NCI-H1436 treated with DMSO at 0.1 percent for 48 hours (cell line): ENCODE measurements at places on chromosomes 13 and 19.

DNA sequence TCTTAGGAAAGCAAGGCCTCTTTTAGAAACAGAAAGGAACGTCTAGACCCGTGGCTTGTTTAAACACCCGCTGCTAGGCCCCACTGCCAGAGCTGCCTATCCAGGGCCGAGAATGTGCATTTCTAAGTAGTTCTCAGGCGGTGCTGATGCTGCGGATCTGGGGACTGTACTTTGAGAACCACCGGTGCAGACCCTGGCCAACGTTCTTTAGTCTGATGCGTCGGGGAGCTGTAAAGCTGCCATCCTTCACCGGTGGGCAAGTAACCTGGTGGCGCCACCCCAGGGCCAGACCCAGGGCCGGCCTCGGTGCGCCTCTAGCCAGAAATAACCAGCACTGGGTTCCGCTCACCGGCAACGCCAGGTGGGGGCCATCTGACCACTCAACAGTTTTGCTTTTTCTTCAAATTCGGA is 47.1 kb downstream of the TGDS start:
- no peak for DNase-seq

DNA sequence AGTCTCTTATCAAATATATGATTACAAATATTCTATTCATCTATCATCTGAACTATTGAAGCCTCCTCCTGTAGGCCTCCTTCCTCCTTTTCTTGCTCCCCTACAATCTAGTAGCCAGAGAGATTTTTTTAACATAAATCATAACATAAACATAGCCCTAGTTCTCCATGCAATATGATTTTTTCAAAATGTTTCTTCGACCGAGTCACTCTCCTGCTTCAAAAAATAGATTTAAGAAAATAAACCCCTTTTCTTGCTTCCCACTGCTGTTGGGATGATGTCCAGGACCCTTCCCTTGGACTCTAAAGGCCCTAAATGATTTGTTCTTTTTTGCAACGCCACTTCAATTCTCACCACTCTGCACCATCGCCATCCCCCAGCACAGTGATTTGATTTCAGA is 319.7 kb upstream of the TSHZ3 start:
- DNase-seq, result no peak

- DNase-seq, result no peak
Measured at GRCh38 chr13:113996912-113997745, 23.3 kb upstream of the C13orf46 start.

DNA sequence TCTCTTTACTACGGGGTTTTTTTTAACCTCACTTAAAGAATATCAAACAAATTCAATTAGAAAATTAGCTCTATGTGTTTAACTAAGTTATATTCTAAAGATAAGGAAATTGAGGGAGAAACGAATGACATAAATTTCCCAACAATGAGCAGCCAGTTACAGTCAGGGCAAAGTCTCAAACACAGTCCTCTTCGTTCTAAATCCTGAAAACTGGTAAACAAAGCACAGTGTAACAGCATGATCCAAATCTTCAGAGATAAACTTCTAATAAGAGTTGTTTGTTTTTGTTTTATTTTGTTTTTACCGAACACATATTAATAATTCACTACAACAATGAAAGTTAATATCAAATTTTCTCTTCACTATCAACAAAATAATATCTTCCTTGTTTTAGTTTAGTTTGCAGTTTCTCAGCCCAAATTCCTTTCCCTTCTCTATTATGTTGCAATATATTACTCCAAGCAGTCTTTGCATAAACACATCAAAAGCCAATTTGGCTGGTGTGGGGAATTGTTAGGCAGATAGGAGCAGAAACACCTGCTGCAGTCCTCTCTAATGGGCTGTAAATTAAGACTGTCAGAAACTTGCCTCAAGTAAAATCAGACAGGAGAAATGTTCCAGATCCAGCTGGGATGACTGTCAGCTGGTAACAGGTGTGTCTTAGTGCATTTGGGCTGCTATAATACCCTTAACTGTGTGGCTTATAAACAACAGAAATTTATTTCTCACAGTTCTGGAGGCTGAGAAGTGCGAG is 106.5 kb upstream of the SGCG start:
- DNase-seq, result no peak

- DNase-seq, result no peak
Measured at GRCh38 chr13:23350009-23350408, 83.5 kb downstream of the SACS start.

DNA sequence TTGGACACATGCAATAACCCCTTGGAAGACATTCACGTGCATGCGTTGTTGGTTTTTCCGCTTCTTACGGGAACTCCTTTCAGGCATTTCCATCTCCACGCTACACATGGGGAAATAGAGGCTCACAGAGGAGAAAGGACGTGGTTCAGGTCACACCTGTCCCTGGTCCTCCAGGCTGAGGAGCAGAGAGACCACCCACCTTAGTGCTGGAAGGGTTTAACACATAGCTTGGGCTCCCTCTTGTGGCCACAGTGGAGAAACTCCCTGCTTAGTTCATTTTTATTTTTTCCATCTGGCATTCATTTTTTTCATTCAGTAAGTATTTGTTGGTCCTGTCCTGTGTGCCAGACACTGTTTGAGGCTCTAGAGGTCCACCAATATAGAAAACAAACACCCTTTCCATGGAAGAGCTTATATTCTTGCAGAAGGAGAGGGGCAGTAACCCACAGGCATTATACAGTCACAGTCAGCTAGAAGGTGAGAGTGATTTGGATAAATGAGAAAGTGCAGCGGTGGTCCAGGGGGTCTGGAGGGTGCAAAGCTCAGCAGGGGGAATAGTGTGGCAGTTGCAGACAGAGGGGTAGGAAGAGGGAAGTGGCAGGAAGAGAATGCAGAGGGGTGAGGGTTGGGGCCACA is 24.2 kb upstream of the TTYH1 start:
- DNase-seq, result no peak

DNA sequence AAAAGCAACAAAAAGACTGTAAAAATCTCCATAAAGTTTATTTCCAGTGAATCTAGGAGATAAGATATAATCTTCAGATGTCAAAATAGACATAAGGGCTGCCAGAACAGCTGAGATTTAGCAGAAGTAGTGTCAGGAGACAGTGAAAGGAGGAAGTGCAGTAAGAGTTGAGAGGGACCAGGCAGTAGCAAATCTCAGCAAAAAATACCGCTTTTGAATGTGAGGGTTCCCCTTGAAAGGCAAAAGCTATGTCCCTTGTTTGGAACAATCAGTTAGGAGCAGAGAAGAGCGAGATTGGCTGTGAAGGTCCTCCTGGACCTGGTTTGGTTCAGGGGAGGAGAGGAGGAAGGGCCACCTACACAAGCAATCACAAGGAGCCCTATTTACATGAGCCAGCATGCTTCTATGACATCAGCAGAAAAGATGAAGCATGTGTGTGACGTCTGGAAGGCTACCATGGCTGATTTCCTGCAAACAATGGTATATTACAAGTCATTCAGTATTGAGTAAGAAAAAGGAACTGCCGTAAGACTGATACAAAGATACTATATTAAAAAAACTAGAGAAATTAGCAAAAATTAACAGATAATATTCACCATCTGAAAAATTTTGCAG is 98.9 kb upstream of the SIAH3 start:
- DNase-seq, result no peak

DNA sequence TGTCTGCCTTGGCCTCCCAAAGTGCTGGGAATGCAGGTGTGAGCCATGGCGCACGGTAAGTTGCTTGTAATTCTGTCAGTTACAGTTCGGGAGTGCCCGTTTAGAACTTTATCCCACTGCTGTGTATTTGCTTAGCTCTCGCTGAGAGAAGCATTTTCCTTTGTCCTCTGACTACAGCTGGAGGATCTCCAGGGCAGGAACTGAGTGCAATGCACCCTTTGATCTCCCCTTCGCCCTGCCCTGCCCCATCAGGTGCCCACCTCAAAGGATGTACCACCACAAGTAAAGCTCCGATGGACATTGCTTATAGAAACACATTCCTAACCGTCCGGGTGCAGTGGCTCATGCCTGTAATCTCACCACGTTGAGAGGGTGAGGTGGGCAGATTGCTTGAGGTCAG is 6.5 kb downstream of the BRME1 start:
- no peak for DNase-seq

DNA sequence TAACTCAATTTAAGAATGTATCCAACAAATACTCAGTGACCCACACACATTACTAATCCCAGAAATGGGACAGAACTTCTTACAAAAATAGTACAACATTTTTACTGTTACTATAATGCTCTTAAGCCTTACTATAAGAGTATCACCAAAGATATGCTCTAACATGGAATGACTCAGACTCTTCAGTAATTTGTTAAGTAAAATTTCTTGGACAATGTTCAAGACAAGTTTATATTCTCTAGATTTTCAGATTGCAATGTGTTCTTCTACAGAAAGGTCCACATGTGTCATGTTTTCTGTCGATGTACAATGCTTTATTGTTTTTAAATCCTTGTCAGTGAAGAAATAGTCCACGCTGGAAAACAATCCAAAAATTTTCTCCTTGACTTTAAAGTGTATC is 66.3 kb upstream of the RFXAP start:
- DNase-seq, result no peak
